Amygdala (tissue), 56 donors: ENCODE measurements at places on chromosomes 2 and 18.

- no peak for DNase-seq
These were observed 70.2 kb downstream of the PTPRM start for GRCh38 chr18:7637269-7637668.

DNA sequence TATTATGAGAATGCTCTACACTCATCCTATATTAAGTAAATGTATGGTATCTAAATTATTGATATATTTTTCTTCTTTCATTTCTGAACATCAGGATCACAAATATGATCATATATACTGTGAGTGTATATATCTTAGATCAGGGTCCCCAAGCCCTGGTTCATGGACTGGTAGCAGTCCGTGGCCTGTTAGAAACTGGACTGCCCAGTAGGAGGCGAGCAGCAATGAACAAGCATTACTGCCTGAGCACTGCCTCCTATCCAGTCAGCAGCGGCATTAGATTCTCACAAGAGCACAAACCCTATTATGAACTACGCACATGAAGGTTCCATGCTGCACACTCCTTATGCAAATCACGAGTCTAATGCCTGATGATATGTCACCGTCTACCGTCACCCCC is 1247.1 kb upstream of the NXPH2 start:
- DNase-seq, result no peak

DNA sequence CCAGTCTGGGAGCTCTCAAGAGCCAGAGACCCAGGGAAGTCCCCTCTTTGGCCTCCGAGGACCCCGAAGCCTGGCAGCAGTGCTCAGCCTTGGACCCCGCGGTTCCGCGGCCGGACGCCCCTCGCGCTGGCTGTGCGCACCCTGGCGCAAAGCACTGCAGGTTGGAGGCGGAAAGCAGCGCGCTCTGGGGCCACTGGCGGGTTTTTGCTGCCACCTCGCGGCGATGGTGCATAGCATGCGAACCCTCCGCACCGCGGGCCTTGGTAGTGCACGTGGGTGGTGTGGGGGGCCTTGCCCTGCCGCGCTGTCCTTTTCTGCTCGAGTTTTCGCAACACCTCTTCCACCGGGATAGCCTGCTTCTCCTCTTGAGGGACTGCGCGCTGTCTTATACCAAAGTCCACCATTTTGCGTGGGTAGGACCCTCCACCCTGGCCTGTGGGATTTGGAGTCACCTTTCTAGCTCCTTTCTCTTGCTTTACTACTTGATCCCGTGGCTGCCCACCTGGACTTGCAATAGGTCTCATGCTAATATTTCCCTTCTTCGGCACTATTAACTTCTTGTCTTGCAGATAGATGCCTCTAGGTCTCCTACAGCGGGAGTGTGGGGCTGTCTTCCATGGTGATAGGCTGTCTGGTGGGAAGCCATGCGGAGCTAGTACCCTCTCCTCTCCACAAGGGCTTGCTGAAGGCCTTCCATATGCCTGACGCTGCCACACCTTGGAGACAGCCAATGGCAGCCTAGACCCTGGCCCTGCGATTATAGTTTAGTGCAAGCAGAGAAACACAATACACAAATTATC is 14.3 kb downstream of the SIX3 start:
- DNase-seq, result no peak

DNA sequence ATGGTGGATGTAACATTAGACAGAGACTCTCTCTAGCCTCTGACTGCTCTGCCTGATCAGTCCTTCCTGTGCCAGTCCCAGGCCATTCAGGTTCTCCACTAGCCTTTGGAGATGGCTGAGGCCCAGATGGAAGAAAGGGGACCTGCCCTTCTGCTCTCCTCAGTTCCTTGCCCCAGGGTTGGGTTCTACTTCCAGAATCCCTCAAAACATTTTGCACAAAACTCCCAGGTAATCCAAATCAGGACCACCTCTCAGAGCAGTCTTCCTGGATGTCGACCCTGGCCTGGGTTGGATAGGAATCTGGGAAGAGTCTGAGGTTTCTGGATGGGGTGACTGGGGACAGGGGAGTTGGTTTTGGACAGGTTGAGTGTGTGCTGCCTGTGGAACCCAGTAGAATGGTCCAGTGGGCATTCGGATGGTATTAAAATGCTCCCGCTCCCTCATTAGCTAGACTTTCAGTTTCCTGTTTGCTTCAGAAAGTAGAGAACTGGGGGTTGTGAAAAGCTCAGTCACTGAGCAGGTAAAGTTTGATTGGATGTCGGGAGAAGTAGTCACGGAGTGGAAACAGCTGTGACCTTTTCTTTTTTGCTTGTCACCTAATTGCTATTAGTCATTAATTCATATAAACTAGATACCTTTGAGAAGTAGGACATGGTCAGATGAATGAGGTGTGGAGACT is 37.9 kb downstream of the DPYSL5 start:
- no peak for DNase-seq

GRCh38 chr2:18435426-18436037 is 124.9 kb downstream of the RDH14 start:
- DNase-seq, result no peak
